GM06990 (cell line): ENCODE measurements at places on chromosomes 2 and 18.

GRCh38 chr18:25052511-25052921 is 299.4 kb downstream of the ZNF521 start:
- DNase-seq, result no peak

GRCh38 chr2:220163486-220163885 is 536.1 kb downstream of the SLC4A3 start:
- DNase-seq, result no peak

DNA sequence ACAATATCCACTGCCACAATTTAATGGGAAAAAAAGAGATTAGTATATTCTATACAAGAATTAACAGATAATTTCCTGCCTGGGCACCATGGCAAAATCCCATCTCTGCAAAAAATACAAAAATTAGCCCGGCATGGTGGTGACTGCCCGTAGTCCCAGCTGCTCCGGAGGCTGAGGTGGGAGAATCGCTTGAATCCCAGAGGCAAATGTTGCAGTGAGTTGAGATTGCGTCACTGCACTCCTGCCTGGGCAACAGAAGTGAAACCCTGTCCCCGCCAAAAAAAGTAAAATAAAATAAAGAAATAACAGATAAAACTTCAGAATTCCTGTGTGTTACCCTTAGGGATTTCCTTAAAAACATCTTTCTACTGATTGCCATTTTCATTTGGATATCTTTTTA is 1194.8 kb upstream of the PIK3C3 start:
- no peak for DNase-seq

DNA sequence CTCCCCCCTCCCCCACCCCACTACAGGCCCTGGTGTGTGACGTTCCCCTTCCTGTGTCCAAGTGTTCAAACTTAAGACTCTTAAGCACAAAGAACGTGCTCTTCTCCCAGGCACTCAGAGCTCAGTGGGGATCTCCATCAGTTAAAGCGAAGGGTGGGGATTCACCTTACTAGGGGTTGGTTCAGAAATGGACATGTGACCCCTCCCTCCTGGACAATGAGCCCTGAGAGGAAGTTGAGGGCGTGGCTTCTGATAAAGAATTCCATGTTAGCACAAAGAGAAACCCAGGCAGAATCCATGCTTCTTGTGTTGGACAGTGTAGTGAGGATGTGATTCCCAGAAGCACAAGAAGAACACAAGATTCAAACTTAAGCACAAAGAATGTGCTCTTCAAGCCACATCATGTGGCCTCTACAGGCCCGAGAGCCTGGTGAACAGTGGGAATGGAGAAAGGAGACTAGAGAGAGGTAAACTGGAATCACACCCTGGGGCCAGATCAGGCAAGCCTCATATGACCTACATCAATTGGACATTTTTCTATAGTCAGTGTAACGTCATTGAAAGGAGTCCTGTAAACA is 78.1 kb upstream of the TTC39C start:
- DNase-seq, result no peak

DNA sequence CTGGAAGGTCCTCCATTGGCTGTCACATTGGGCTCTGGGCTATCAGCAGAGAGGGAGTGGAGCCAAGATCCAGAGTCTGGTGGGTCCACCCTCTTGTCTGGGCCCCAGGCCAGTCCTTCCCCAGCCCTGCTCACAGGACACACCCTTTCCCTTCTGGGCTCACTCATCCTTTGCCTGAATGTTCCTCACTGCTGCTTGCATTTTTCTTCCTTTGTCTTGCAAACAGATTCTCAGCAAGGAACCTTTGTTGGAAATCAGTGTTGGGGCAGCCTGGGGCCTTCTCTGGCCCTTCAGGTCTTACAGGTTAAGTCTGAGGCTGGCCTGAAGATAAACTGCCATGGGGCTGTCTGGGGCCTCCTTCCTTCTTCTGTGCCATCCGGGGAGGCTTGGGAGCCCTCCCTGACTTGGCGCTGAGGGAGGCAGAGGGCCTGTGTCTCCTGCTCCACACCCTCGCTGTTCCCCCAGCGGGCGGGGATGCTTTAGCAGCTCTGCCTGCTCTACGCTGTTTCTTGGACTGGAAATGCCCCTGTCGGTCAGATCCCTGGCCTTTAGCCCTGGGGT is 11.5 kb upstream of the CELF4 start:
- DNase-seq, result no peak

DNA sequence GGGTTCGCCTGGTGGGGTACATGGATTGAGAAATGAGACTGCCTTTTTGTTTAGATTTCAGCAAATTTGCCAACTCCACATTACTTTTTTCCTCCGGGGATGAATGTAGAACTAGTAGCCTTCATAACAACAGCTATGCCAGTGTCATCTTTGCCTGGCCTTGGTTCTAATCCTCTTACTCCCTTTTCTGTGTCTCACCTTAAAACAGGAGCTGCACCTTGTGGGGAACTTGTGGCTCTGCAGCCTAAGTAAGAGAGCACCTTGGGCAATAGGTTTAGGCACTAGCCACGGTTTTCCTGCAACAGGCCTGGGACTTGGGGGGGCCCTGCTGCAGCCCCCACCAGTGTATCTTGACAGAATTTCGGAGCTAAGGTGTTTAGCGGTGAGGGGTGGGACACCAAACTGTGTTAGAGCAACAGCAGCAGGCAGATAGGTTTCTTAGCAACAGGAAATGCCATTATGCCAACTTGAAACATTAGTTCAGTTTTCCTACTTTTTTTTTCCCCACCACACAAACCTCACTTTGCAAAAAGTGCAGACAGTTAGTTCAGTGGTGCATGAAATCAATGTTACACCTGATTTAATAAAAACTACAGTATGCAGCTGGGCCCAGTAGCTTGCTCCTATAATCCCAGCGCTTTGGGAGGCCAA is 173.7 kb downstream of the PRKCE start:
- DNase-seq, result no peak

GRCh38 chr2:69639266-69639665 is 4.3 kb downstream of the AAK1 start:
- DNase-seq, result no peak

DNA sequence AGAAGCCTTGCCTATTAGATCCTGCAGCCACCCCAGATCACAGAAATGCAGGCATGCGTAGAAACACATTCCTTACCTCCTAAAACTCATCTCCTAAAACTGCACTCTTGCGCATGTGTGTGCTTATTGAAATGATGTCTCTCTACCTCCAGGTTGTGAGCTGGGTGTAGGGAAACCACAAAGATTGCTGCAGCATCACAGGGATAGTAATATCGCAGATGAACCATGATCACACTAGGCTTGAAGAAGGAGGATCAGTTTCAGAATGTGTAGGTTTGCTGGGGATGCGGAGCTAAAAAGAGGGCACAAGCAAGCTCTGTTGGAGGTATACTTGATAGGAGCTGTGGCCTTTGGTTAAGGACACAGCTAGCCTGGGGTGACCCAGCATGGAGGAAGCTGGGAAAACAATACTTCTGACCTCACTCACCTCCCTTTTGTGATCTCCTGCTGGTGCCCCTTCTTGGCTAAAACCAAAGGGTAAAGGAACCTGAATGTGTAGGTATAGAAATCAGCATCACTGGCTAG is 118.8 kb downstream of the SETBP1 start:
- DNase-seq, result no peak

GRCh38 chr2:186429104-186429503 is 57.0 kb upstream of the ZC3H15 start:
- no peak for DNase-seq

DNA sequence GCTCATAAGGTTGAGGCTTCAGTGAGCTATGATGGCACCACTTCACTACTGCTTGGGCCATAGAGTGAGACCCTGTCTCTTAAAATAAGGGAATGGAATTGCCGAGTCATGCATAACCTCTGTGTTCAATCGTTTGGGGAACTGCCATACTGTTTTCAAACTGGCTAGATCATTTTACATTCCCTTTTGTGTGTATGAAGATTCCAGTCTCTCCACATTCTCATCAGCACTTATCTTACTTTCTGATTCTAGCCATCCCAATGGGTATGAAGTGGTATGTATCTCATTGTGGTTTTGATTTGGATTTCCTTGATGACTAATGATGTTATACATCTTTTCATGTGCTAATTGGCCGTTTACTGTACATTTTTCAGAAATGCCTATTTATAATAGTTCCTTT is 23.7 kb downstream of the MARCHF7 start:
- no peak for DNase-seq

DNA sequence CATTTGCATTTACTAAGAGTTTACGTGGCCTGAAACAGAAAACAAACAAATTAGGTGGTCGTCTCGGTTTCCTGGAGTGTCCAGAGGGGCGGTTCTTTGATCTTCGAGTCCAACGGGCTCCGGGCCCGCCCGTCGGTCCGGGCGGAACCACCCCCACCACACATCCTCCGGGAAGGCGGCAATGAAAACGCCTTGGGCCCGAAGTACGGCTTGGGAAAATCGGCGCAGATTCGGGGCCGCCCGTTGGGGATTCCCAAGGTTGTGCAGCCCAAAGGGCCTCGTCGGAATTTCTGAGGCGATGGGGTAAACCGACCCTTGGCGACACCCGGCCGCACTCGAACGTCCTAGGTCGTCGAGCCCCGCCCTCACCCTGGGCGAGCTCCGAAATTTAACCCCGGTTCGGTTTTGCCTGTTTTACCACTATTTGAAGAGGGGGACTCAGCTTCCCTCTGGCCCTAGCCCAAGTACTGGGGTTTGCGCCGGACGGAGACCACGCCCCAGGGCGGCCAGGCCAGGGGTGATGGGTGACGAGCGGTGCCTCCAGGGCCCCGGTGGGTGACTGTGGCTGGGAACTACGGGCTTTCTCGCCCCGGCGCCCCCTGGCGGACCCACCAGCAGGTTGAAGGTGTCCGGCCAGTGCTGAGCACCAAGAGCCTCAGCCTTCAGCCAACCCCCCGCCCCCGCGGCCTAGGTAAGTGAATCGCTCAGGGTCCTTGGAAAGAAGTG is 1.9 kb upstream of the CFAP53 start:
- peak; percentile 92 for DNase-seq

GRCh38 chr2:148814143-148814859 is 60.7 kb upstream of the KIF5C start:
- DNase-seq, result peak; percentile 17

DNA sequence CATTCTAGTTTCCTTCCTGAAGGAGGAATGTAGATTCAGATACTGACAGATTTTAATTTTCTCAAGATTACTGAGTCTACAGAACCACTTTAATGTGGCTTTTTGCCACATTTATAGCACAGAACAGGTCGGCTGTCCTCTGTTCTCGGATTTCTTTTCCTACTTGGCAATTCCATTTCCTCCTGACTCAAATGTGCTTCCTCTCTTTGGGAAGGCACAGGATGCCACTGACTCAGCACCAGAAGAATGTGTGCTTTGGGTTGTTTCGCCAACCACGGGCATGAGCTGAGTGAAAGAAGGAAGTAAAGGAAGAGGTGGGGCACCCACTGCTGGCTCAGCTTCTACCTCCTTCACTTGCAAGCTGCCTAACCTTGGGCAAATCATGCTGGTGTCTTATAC is 970.6 kb upstream of the ACVR2A start:
- no peak for DNase-seq

GRCh38 chr2:182682210-182682609 is 33.8 kb upstream of the DNAJC10 start:
- no peak for DNase-seq

DNA sequence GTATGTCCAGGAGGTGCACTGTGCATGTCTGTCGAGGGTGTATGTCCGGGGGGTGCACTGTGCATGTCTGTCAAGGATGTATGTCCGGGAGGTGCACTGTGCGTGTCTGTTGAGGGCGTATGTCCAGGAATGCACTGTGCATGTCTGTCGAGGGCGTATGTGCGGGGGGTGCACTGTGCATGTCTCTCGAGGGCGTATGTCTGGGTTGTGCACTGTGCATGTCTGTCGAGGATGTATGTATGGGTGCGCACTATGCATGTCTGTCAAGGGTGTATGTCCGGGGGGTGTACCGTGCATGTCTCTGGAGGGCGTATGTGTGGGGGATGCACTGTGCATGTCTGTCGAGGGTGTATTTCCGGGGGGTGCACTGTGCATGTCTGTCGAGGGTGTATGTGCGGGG is 249.3 kb upstream of the MYT1L start:
- DNase-seq, result no peak

DNA sequence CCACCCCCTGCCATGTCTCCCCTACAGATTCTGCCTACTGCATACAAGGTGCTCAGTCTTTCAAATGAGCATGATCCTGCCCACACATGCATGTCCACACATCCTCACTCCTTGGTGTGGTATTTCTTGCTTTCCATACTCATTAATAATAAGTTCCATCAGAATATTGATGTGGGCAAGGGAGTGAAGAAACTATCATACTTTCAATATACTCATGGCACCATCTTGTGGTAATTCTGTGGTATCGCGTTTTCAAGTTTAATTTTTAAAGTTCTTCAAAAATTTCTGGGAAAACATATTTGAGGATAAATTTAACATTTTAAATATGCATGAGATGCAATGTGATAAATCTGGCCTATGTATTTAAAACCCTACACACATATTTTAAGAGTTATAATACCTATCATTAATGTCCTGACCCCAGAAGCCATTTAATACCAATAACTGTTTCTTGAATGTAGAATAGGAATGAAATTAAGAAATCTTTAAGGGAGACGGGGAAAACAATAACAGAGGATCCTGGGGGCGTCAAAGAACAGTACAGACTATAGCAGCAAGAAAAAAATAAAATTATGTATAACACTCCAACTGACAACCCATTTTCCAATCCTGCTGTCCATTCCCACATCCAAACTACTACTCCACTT is 110.1 kb downstream of the ZNF385B start:
- no peak for DNase-seq

GRCh38 chr18:61687317-61687716 is 205.5 kb downstream of the RNF152 start:
- no peak for DNase-seq

GRCh38 chr2:68341583-68341982 is 21.8 kb upstream of the CNRIP1 start:
- no peak for DNase-seq

DNA sequence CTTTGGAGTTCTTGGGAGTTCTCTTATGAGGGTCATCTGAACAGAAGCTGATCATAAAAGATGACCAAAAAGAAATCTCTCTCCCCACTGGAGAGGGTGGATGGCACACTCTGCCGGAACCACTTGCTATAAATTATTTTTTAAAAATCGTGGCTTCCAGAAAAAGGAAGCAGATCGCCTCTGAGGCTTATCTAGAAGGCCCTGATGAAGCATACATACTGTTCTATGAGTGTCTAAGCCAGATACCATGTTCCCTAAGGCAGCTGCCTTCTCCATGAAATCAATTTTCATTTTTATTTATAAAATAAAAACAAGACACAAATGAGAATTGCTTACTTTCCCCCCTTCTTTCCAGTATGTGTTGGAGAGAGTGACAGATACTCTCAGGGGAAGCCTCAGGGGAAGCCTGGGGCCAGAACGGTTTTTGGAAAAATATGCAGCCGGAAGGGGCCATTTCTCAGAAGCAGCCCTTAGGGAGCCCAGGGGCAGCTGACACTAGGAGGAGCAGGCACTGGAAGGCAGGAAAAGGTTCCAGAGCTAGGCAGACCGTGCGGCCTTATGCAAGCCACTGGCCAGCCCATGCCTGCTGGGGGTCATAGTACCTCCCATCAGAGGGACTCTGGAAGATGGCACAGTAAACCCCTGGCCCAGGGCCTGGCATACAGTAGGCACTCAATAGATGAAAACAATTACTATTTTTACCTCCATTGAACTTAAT is 130.6 kb downstream of the CABLES1 start:
- no peak for DNase-seq

GRCh38 chr2:67917332-67918054 is 145.3 kb downstream of the C1D start:
- DNase-seq, result no peak
